ENCODE measurements at places on chromosomes 12 and 14.
A peak's percentile ranks its signal among the peaks of the same experiment; 100 is the strongest.

DNA sequence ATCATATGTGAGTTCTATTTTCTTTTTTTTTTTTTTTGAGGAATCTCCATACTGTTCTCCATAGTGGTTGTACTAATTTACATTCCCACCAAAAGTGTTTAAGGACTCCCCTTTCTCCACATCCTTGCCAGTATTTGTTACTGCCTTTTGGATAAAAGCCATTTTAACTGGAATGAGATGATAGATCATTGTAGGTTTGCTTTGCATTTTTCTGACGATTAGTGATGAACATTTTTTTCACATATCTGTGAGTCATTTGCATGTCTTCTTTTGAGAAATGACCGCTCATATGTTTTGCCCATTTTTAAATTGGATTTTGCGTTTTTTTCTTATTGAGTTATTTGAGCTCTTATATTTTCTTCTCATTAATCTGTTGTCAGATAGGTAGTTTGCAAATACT, 394.8 kb downstream of the LRFN5 start:
- DNase-seq, result no peak

- no peak for DNase-seq
These were observed 154.9 kb downstream of the C12orf75 start for GRCh38 chr12:105485321-105485910.

GRCh38 chr12:14326699-14327098, 38.8 kb upstream of the ATF7IP start:
- no peak for DNase-seq

- no peak for DNase-seq
These were observed 129.1 kb upstream of the TBX3 start for GRCh38 chr12:114812858-114813761.

GRCh38 chr14:72700338-72701236, 193.3 kb downstream of the DPF3 start:
- no peak for DNase-seq

DNA sequence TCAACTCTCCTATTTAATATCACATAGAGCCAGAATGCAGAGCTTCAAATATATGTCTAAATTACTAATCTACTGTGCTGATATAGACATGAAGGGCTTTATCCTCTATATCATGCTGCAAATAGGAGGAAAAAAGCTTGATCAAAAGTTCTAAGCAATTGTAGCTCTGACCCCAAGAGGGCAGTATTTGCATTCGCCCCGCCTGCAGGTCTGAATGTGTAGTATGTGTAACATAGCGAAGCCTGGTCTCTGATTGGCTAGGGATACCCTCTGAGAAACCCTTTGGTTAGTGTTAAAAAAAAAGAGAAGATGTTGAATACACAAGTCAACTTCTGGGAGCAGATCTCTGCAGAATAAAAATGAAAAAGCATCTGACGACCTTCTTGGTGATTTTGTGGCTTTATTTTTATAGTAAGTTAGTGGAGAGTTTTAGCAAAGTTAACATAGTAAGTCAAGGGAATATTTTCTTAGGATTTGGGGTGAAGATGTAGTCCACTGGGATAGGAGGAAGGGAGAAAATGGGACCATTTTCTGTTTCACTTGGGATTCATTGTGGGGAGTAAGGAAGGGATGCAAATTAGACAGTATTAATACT, 151.6 kb upstream of the OR4E1 start:
- peak; percentile 8 for DNase-seq

DNA sequence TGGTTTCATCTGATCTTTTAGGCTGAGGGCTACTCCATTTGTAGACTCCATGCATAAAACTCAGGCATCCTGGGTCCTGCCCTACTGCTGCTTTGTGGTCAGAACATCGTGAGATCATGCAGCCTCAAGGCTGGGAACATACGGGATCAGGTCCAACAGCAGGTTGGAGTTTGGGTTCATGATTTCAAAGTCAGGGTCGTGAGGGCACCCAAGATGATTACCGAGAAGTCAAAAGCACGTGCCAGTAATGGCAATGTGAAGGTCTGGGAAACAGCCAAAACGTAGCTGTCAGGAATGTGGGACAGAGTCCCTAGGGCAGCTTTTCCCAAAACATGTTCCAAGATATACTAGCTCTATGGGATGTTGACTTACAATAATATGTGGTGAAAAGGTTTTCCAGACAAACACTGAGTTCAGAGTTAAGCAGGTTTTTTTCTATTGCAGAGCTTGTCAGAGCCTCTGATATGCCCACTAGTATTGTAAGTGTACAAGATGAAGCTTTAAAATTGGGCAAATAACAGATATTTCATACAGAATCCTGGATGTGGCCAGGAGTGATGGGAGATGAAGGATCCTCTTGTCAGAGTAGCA, 130.3 kb upstream of the DNM1L start:
- no peak for DNase-seq

- DNase-seq, result no peak
These were observed 73.5 kb downstream of the PPP2R5C start for GRCh38 chr14:101834800-101835547.

- DNase-seq, result no peak
These were observed 16.0 kb upstream of the LRP6 start for GRCh38 chr12:12282761-12283425.

DNA sequence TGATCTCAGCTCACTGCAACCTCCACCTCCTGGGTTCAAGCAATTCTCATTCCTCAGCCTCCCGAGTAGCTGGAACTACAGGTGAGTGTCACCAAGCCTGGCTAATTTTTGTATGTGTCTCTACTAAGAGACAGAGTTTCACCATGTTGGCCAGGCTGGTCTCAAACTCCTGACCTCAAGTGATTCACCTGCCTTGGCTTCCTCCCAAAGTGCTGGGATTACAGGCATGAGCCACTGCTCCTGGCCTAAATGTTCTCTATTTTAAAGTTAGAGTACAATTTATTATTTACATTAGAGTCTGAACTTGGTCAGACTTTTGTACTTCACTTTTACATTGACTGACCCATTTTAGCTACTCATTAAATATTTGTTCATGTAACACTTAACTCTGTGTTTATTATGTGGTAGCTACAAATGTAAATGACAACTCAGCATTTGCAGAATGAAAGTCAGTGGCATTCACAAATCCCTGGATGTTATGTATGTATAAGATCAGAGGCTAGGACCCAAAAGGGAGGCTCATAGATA, 409.6 kb downstream of the APAF1 start:
- no peak for DNase-seq

- DNase-seq, result no peak
These were observed 88.1 kb upstream of the DHRS4 start for GRCh38 chr14:23865502-23865901.

Data from activated gamma-delta T cell treated with Interleukin-2 at 50 U/mL for 16 hours (primary cell).